ENCODE measurements at places on chromosomes 13 and 19. TPM values are rescaled to one million over a fixed set of nuclear protein-coding genes. Genes with fewer than 3 reads are reported as not detected.

The MUC16 gene
- 0.09 TPM for total RNA-seq

The NLRP4 gene
- total RNA-seq: not detected

The ZNF780B gene
- 39.4 TPM for total RNA-seq

The HCN2 gene
- 1.2 TPM for total RNA-seq

DNA sequence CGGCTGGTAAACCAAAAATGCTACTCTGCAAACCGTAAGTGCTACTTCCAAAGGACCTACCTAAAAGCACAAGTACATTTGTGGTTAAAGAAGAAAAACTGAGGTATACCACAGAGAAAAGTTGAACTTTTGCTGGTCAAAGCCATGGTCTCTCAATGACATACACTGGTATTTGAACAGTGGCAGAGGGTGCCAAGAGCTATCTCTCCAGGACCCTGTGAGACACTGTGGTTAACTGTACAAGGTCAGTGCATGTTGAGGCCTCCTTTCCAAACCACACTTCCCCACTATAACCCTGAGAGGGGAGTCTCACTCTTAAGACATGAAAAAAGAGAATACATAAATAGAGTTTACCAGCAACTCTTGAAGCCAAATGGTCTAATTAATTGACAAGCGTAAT, 49.5 kb downstream of the COL4A1 start:
- no peak for DNase-seq
- H3K27me3 ChIP-seq: peaks cover 6% of the 10 kb centered on the region
- no peak overlapping the region for H3K4me3 ChIP-seq
- peaks cover 2% of the 10 kb centered on the region for H3K36me3 ChIP-seq
- H3K27ac ChIP-seq: no peak overlapping the region

DNA sequence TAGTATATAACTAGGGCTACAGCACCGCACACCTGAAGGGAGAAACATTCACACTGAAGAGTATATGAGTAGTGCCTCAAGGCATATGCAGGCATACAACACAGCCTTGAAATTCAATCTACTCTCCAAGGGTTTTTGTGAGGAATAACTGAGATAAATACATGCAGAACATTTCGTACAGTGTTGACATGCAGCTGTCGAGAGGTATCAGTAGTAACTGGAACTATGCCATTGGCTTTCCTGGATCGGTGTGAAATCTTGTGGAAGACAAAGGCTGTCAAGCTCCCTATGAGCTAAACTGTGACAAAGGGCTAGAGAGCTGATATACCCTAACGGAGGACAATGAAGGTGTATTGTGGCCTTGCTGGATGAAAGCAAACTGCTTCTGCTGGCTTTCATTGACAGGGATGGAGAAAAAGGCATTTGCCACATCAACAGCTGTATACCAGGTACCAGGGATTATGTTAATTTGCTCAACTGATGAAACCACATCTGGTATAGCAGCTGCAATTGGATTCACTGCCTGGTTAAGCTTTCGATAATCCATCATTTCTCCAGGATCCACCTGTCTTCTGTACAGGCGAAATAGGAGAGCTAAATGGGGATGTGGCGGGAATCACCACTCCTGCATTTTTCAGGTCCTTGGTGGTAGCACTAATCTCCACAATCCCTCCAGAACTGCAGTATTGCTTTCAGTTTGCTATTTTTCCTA, 16.3 kb downstream of the MTRF1 start:
- no peak for DNase-seq
- peaks cover 4% of the 10 kb centered on the region for H3K4me1 ChIP-seq
- no peaks in the 10 kb centered on the region for H3K27me3 ChIP-seq
- H3K4me3 ChIP-seq: no peak overlapping the region

DNA sequence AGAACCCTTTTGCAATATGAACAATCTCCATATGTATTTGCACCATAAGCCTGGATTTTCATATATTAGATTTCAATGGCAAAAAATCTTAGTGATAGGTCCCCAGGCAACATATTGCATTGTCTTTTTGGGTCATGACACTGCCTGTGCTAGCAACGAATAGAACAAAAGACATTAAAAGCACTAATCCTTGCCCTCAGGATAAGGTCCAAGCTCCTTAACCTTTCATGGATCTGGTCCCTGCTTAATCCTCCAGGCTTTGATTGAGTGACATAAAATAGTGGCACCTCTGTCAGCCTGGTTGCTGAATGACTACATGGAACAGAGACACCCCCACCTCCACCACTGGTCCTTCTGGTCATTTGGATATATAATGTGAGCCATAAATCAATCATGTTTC, 134.4 kb downstream of the RBM26 start:
- no peak for DNase-seq
- no peaks in the 10 kb centered on the region for H3K36me3 ChIP-seq
- no peak overlapping the region for H3K27ac ChIP-seq
- no peak overlapping the region for H3K4me3 ChIP-seq
- no peaks in the 10 kb centered on the region for H3K4me1 ChIP-seq

GRCh38 chr19:8071912-8072311, 19.4 kb downstream of the CCL25 start:
- DNase-seq: no peak
- H3K36me3 ChIP-seq: peaks cover 5% of the 10 kb centered on the region
- peaks cover 9% of the 10 kb centered on the region for H3K4me1 ChIP-seq
- peaks cover 2% of the 10 kb centered on the region for H3K27me3 ChIP-seq
- no peak overlapping the region for H3K27ac ChIP-seq

DNA sequence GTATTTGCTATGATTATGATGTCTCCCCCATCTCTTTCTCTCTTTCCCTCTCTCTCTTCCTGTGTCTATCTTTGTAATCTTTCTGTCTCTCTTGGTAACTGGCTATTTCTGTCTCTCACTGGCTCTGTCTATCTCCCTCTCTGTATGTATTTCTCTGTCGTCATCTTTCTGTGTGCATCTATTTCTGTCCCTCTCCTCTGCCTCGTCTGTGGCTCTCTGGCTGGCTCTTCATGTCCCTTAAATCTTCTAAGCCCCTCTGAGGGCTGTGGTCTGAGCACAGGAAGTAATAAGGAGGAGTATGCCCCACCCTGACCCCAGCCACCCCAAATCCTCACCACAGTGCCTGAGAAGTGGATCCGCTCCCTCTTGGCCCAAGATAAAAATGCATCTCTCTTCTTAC, 104.4 kb downstream of the DNAJC15 start:
- H3K27ac ChIP-seq: peak overlapping the region; percentile 46
- H3K4me3 ChIP-seq: peak overlapping the region; percentile 55
- DNase-seq: peak; percentile 39
- peaks cover 13% of the 10 kb centered on the region for H3K4me1 ChIP-seq

DNA sequence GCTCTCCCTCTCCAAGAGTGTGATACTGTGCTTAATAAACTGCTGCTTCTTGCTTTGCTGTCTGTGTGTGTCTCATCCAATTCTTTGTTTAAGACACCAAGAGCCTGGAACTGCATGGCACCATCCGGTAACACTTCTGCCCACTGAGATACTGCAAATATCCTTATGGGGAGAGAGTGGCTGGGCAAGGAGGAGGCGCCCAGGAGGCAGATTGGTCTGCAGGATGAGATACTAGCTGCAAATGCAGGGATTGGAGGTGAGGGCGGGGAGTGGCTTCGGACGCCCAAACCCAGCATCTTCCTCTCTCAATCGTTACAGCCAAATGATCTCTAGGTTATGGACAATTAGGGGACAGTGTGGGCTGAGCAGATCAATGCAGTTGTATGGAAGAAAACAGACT, 1.7 kb upstream of the SIGLEC7 start:
- peaks cover 2% of the 10 kb centered on the region for H3K36me3 ChIP-seq
- H3K4me1 ChIP-seq: peaks cover 21% of the 10 kb centered on the region
- peak overlapping the region; percentile 24 for H3K27ac ChIP-seq
- peaks cover 12% of the 10 kb centered on the region for H3K27me3 ChIP-seq
- H3K4me3 ChIP-seq: no peak overlapping the region
- DNase-seq: no peak

DNA sequence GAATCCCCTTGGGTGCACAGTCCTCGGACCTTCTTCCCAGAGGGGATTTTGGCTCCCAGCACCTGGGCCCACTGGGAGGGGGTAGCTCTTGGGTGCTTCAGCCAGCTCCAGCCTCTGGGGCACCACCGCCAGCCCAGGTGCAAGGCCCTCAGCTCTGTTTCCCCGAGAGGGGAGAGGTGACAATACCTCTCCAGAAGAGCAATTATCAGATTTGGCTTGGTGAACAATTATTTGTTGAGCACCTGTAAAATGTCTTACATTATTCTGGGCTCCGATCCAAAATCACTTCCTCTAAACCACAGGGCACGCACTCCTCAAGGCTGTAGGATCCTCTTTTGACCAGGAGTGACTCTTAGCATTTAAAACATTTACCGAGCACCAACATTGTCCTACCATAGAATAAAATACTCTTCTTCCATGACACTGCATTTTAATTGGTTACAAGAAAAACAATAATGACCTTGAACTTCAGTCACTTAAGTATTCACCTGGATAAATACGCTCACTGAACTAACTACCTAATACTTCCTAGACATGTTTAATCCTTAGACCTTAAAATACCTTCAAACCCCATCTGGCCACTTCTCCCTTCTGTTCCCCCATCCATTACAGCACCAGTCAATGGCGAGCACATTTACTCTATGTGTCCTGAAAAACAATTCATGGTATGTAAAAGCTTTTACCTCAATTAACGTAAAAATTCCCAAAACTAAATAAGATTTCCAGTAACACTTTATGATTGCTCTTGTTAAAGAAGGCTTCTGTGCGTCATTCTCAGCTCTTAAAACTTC, 54.8 kb downstream of the ABCC4 start:
- H3K4me1 ChIP-seq: peaks cover 3% of the 10 kb centered on the region
- no peaks in the 10 kb centered on the region for H3K27me3 ChIP-seq
- H3K36me3 ChIP-seq: peaks cover 8% of the 10 kb centered on the region
- no peak for DNase-seq
- no peak overlapping the region for H3K27ac ChIP-seq
- no peak overlapping the region for H3K4me3 ChIP-seq

- H3K27ac ChIP-seq: no peak overlapping the region
Observed at GRCh38 chr13:94946039-94946438, 233.7 kb upstream of the SOX21 start.

GRCh38 chr19:12270854-12271253, 23.8 kb downstream of the ZNF44 start:
- H3K36me3 ChIP-seq: peaks cover 63% of the 10 kb centered on the region
- DNase-seq: no peak
- no peaks in the 10 kb centered on the region for H3K4me1 ChIP-seq
- H3K4me3 ChIP-seq: no peak overlapping the region
- no peak overlapping the region for H3K27ac ChIP-seq

DNA sequence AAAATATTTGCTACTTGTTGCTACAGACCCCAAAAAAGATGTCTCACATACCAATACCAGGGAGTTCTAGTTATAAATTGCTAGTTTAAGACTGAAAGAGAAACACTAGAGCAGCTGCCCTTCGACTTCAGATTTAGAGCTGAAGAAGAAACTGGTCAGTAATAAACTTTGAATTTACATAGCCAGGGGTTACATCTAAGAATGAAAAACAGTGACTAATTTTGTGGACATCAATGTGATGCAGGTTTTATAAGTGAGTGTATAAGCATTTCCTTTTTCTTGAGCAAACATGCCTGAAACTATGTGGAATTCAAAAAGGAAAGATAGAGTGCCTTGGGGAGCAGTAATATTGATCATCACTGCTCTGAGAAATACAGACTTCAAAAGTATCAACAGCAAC, 724.9 kb upstream of the MIR17HG start:
- H3K36me3 ChIP-seq: no peaks in the 10 kb centered on the region
- H3K27me3 ChIP-seq: no peaks in the 10 kb centered on the region
- H3K4me1 ChIP-seq: no peaks in the 10 kb centered on the region
- no peak for DNase-seq

DNA sequence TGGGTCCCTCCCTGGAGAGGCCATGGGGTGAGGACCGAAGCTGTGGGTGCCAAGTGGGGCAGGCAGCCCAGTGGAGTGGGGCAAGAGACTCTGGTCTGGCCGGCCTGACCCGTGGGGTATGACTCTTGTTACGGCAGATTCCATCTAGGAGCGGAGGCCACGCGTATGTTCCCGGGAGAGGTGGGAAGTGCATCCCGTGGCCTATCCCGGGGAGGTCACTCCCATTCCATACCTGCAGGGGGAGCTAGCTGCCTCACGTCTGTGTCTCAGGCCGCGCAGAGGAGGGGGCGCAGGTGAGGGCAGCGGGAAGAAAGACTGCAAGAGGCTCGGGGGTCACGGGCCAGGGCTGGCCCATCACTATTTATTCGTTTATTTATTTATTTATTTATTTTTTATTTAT, 4.9 kb downstream of the CSNK1G2 start:
- H3K27me3 ChIP-seq: no peaks in the 10 kb centered on the region
- H3K4me3 ChIP-seq: peak overlapping the region; percentile 28
- H3K4me1 ChIP-seq: peaks cover 14% of the 10 kb centered on the region
- peak overlapping the region; percentile 23 for H3K27ac ChIP-seq
- peak; percentile 50 for DNase-seq

- peaks cover 3% of the 10 kb centered on the region for H3K4me1 ChIP-seq
- H3K27me3 ChIP-seq: peaks cover 31% of the 10 kb centered on the region
- H3K4me3 ChIP-seq: no peak within 1 kb of the TSS
- H3K27ac ChIP-seq: no peak within 1 kb of the TSS
Observed at GRCh38 chr19:54312436-54313377, at the start of gene LILRA5. LILRA5 (minus strand) TSS chr19:54313166; CDS start chr19:54313019, 147 bp downstream.

GRCh38 chr13:24203273-24203672, 42.8 kb downstream of the SPATA13 start:
- peaks cover 20% of the 10 kb centered on the region for H3K36me3 ChIP-seq
- peaks cover 32% of the 10 kb centered on the region for H3K4me1 ChIP-seq
- peak overlapping the region; percentile 83 for H3K27ac ChIP-seq
- no peak for DNase-seq
- H3K27me3 ChIP-seq: no peaks in the 10 kb centered on the region
- H3K4me3 ChIP-seq: peak overlapping the region; percentile 66

Measured in activated naive CD8-positive, alpha-beta T cell treated with anti-CD3 and anti-CD28 coated beads, Interleukin-2, amount 10 ng/mL, durations not matched to agents 7 days and 5 days (primary cell).